Activated CD8-positive, alpha-beta memory T cell treated with anti-CD3 and anti-CD28 coated beads for 1 hour (primary cell): ENCODE measurements at places on chromosomes 2 and 18.

DNA sequence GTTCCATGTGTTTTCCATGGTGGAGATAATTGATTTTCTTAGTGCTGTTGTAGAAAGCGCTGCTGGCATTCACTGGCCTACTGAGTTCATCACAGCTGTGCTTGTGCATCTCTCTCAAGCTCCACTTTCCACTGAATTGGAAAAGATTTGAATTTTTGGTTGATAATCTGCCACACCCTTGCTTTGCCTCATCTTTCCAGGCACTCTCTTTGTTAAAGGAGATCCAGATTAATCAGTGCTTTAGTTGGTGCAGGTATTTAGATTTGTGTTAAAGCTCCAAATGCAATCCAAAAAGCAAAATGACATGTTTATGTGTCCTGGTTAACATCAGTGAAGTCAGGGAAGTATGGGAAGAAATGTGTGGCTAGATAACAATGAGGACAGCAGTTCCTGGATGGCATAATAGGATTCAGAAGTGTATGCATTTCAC lies 2.7 kb upstream of the COL3A1 start:
- DNase-seq = no peak

- DNase-seq = no peak
Measured at GRCh38 chr18:12838178-12838634, 45.8 kb downstream of the PTPN2 start.

- no peak for DNase-seq
Measured at GRCh38 chr2:88345842-88346241, 106.7 kb downstream of the FOXI3 start.

- DNase-seq = no peak
Measured at GRCh38 chr18:24195296-24196053, 56.6 kb downstream of the CABYR start.

GRCh38 chr2:241943209-241943850 lies 73.8 kb downstream of the RTP5 start:
- no peak for DNase-seq

GRCh38 chr2:165927353-165927752 lies 26.2 kb downstream of the TTC21B start:
- no peak for DNase-seq

DNA sequence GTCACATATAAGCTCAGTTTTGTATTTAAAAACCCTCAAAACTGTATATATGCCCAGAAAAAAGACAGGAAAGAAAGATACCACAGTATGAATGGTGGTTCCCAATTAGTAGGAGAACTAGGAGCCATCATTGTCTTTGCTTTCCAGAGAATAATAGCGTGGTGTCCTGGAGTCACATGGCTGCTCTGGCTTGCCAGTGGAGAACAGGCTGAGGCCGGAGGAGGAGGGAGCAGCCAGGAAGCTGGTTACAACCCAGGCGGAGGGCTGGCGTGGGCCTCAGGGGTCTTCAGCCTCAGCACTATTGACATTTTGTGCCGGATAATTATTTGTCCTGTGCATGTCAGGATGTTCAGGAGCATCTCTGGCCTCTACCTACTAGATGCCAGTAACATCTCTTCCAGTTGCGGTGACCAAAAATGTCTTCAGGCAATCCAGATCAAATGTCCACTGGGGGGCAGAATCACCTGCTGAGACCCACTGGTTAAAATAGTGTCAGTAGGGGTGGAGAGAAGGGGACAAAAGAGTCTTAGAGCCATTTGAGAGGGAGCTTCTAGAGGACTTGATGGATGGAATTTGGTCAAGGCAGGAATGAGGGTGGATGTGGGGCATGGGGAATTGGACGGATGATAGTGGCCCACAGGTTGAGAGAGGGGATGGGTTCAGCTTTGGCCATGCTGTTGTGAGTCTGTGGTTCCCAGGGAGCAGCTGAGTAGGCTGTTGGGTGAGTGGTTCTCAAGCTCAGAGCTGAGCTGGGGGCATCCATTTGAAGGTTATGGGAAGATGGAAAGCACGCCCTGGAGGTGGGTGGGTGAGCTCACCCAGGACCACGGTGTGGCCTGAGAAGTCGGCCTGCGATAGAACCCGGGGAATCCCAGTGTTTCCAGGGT lies 144.9 kb downstream of the AGAP1 start:
- no peak for DNase-seq

DNA sequence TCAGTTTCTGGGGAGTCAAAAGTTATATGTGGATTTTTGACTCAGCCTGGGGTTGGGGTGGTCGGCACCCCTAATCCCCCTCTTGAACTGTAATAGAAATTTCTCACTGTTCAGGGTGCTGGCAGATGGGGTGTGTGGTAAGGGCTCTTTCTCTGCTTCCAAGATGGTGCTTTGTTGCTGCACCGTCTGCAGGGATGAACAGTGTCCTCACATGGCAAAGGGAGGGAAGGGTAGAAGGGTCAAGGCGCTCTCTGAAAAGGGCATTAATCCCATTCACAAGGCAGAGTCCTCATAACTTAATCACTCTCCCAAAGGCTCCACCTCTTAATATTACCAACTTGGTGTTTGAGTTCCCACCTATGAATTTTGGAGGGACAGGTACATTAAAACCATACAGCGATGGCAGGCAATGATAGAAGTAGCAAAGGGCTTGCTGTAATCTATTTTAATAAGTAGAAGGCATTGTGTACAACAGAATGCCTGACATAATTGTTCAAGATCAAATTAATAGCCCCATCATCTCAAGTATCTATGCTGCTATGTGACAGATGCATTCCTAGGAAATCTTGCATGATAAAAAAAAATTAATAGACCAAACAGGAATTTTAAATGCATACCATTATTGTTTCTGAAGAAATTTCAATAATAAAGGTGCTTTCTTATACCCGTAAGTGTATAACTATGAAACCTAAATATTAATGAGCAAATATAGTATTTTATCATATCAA lies 28.1 kb downstream of the MMADHC start:
- DNase-seq = no peak

GRCh38 chr18:23208600-23208999 lies 73.3 kb downstream of the CABLES1 start:
- no peak for DNase-seq

DNA sequence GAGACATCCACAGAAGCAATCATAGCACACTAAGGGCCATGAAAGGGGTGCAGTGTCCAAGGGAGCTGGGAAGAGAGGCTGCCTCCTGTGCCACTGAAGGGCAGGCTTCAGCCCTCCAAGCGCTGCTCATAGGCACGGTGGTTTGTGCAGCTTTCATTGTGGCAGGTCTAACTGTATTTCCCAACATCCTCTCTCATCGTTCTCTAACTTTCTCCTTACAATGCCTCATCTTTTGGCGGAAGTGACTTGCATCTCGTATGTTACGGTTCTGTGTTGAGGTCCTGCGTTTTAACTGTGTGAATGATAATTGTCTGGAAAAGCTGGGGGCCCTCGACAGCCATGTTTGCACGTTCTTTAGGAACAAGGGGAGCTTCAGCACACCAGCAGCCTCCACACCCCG lies 213.9 kb downstream of the GBX2 start:
- no peak for DNase-seq

GRCh38 chr18:49547701-49548100 lies 14.2 kb upstream of the LIPG start:
- DNase-seq = no peak

DNA sequence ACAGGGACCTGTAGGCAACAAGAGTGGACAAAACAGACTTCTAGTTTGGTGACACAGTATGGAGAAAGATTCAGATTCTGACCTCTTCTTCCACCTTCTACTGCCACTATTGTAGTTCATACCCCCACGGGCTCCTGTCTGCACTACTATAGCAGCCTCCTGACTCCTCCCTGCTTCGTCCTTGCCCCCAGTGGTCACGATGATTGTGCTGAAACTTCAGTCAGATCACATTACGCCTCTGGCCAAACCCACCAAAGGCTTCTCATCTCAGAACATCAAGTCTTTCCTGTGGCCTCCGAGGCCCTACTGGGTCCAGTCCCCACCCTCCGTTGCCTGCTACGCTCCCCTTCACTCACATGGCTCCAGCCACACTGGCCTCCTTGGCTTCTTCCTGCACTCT lies 147.6 kb downstream of the CYP26B1 start:
- no peak for DNase-seq

DNA sequence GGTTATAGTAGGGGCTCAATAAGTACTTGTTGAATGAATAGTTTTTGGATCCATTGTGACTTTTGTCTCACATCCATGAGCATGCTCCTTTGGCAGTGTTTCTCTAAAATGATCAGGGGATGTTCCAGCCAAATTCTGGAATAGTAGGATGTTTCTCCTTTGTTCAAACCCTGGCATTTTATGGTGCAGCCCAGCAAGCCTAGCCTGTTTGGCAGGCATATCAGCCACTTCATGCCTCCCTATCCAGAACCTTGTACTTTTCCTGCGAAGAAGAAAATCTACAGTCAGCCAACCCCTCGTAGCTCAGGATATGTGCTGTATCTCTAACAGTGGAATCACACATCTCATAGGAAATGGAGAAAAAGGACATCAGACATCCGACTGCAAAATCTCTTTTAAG lies 27.1 kb upstream of the RPRD1A start:
- DNase-seq = no peak

DNA sequence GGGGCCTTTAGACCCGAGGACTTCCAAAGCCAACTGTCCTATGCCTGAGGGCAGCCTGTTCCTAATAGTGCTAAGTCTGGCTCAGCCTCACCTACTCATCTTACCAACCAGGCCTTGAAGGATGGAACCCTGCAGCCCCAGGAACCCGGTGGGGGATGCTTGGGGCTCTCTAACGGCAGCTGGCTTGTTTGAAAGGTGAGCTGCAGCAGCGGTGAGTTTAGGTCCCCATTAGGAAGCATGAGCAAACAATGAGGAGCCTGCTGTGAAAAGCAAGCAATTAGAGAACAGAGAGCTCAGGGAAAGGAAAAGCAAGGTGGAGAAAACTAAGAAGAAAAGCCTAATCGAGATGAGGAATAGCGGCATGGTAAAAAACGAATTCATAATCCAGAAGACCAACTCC lies 39.9 kb downstream of the SP110 start:
- no peak for DNase-seq

DNA sequence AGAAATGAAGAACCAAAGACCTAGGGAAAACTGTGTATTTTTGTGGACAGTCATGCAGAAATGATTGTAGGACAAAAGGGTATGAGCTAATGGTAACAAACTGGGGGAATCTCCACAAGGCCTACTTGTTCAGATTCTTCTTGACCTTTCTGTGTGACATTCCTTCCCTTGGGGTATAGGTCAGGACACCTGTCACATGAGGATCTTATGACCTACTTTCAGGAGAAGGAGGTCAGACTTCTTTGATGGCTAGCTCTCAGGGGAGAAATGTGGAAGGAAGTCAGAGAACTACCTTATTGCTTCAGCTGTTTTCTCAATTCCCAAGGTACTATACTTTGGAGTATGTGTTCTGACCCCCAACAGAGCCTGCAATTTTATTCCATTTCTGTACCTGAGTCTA lies 40.7 kb upstream of the TANK start:
- DNase-seq = no peak

GRCh38 chr2:155381436-155381835 lies 682.9 kb downstream of the KCNJ3 start:
- DNase-seq = no peak

DNA sequence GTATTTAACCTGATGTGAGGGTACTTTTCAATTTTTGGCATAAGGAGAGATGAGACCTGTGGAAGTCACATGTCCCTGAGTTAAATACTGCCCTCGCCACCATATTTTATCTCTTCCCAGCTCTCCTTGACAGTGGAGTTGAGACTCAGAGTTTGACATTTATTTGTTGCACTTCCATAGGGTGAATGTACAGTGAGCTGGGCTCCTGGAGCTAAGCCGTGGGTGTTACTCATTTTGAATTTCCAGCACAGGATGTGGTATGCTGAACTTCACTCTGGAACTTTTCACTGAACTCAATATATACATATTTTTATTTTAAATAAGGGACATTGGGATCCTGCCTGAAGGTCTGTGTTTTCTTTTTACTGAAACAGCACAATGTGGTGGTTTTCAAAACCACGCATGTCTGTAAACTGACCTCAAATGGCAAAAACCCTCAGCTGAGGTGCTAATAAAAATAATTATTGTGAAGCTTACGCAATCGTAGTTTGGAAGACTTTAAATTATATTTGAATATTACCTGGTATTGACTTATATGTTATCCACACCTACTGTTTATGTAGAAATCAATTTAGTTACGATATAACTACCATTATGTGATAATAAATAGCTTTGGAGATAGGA lies 12.1 kb downstream of the RNF144A start:
- no peak for DNase-seq

GRCh38 chr2:230227216-230227615 lies 1.7 kb downstream of the SP140 start:
- DNase-seq = no peak

DNA sequence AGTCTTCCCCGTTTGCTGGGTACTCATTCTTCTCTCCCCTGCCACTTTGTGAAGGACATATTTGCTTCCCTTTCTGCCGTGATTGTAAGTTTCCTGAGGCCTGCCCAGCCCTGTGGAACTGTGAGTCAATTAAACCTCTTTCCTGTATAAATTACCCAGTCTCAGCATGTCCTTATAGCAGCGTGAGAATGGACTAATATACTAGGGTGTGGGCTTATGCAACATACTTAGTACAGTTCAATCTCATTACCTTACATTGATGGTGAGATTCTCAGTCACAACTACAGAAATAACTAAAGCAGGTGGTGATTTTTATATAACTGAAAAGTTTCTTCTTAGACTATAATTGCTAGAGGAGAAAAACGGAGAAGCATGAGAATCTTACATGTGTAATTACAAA lies 237.9 kb upstream of the MMADHC start:
- DNase-seq = no peak

GRCh38 chr2:23536326-23536725 lies 151.3 kb downstream of the KLHL29 start:
- no peak for DNase-seq

DNA sequence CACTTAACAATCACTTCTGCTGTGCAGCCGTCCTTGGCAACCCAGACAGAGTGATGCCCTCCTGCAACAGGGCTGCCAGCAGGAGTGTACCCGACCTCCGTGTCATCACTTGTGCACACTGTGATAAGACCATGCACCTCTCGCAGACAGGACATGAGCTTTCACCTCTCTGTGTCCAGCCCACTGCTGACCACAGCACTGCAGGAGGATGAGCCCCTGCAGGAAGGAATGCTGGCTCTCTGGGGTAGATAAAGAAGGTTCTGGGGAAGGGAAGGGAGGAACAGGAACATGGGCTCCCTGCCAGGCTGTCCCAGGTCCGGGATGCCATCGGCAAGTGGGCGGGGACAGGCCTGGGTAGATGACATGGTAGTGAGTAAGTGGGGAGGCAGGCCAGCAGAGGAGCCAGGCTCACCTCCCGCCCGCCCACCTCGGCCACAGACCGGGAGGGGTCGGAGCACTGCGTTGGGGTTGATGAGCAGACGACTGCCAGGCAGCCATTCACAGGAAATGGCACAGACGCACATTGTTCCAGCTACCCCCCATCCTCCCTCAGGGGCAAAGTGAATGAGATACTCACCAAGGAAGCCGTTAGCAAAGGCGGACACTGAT lies 18.6 kb upstream of the COL6A3 start:
- DNase-seq = peak; percentile 73
